NCI-H1436 (cell line): ENCODE measurements at places on chromosomes 5 and 9.

- DNase-seq: no peak
Measured at GRCh38 chr5:20098694-20099093, 110.7 kb upstream of the CDH18 start.

- no peak for DNase-seq
Measured at GRCh38 chr9:34452568-34452967, 5.8 kb downstream of the FAM219A start.

- no peak for DNase-seq
Measured at GRCh38 chr5:1220831-1221230, 4.3 kb upstream of the SLC6A18 start.

DNA sequence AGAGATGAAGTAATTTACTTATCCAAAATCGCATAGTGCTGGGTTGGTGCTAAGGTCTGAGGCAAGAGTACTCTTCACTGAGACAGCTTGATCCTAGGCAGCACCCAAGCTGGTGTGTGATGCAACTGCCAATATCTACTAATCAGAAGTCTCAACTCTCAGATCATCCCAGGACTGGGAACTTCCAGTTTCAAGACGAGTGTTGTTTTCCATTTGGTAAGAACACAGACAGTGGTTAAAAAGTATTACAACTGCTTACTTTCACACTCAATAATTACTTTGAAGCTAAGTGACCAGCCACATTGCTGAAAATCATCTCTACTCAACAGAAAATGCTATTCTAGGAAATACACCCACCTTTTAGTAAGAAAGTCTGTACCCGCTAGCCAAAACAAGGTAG, 45.3 kb downstream of the FBXW11 start:
- no peak for DNase-seq

DNA sequence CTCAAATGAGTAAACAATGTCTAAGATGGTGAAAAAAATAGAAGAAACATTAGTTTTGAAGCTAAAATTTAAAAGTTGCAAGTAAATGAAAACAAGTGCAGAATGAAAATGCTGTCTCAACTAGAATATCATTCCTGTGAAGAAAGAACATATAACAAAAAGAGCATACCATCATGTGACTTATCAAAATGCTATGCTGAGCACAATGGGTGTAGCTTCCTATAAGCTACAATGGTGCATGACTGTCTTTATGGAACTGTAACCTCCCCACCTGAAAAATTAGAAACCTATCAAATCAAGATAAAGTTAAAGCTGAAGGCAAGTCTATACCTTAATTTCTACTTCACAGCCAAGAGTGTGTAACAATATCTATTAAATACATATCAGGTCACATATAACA, 192.0 kb downstream of the AP3B1 start:
- DNase-seq: no peak

DNA sequence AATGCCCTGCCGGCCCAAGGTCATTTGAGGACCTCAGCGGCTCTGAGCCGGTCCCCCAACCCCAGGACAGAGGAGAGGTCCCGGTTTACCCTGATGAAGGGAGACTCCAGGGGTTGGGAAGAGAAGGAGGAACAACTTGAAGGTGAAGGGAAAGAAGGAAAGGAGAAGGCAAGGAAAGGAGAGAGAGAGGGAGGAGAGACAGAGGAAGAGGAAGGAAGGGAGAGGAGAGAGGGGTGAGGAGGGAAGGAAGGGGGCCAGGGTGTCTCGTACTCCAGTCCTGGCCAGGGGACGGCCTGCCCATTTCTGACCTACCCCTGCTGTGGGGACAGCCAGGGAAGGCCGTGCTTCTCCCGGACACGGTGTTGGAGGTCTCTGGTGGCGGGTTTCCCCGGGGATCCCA, 1.9 kb downstream of the PRRX2 start:
- DNase-seq: no peak

DNA sequence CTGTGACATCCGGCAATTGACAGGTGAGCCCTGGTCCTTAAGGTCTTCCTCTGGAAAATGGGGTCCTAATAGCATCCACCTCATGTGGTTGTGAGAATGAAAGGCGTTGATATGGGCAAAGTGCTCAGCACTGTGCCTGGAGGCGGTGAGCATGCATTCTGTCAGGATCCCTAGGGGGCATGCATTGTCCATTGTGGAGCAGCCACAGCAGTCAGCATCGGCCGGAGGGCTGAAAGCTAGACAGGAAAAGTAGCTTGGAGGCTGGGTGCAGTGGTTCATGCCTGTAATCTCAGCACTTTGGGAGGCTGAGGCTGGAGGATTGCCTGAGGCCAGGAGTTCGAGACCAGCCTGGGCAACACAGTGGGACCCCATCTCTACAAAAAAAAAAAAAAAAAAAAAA, 122.2 kb downstream of the LHX2 start:
- no peak for DNase-seq
